ENCODE measurements at places on chromosomes 4 and X.
A peak's percentile ranks its signal among the peaks of the same experiment; 100 is the strongest.

GRCh38 chr4:6408263-6408662 is 64.2 kb downstream of the PPP2R2C start:
- DNase-seq: no peak

- DNase-seq: no peak
Observed at GRCh38 chr4:162164906-162165510, 1.2 kb upstream of the FSTL5 start.

- no peak for DNase-seq
Observed at GRCh38 chr4:102675141-102675540, 85.6 kb downstream of the MANBA start.

- DNase-seq: no peak
Observed at GRCh38 chr4:8061573-8061972, 97.0 kb downstream of the ABLIM2 start.

GRCh38 chr4:123812066-123812390 is 415.4 kb downstream of the SPRY1 start:
- peak; percentile 24 for DNase-seq

- DNase-seq: no peak
Observed at GRCh38 chrX:109040057-109040456, 303.7 kb upstream of the IRS4 start.

- DNase-seq: no peak
Observed at GRCh38 chr4:32440391-32440790, 1720.2 kb downstream of the PCDH7 start.

- no peak for DNase-seq
Observed at GRCh38 chr4:127211650-127212560, 420.9 kb upstream of the INTU start.

DNA sequence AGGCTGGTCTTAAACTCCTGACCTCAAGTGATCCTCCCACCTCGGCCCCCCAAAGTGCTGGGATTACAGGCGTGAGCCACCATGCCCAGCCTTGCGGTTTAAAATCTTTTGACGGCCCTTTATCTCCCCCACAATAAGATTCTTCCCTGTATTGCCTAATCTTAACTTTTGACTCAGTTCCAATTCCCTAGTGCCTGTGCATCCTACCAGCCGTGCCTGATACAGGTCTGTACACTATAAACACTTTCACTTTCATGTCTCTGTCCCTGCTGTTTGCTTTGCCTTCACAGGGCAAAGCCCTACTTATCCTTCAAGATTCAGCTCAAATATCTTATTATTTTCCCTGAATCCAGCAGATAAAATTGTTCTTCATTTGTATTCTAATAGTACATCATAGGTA is 74.6 kb downstream of the WDR44 start:
- no peak for DNase-seq

- no peak for DNase-seq
Observed at GRCh38 chr4:152095701-152096070, 334.9 kb upstream of the GATB start.

- no peak for DNase-seq
Observed at GRCh38 chrX:87525771-87526229, 8.2 kb downstream of the KLHL4 start.

DNA sequence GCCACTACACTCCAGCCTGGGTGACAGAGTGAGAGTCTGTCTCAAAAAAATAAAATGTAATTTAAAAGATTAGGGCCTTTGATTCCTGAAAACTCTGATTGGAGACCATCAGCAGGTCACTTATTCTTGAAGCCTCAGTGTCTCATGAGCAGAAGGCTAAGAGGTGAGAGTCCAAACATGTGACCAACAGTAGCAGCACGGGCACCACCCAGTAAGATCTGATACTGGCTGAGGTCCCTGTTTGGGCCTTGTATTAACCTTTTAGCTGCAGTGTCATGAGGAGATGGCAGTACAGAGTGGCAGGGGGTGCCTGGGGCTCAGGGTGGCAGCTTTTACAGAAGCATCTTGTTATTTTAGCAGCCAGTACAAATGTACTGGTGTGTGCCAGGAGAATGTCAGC is 89.3 kb downstream of the FHDC1 start:
- no peak for DNase-seq

- DNase-seq: no peak
Observed at GRCh38 chrX:95953564-95953963, 731.1 kb upstream of the DIAPH2 start.

DNA sequence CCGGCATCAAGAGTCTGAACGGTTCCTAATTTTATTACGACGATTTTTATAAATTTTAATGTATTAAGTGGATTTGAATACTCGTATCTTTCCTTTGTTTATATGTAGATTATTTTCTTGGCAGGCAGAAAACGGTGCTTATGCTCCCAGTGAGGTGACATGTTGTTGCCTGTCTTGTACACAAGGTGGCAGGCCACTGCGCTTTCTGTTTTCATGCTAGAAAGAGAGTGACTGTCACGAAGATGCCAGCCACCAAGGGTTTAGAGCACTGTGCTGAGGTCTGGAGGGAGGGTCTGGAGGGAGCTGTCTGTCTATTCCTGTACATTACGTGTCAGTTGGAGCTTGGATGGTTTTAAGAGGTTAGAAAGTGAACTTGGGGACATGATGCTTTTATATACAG is 87.7 kb downstream of the SHROOM2 start:
- DNase-seq: peak; percentile 28

DNA sequence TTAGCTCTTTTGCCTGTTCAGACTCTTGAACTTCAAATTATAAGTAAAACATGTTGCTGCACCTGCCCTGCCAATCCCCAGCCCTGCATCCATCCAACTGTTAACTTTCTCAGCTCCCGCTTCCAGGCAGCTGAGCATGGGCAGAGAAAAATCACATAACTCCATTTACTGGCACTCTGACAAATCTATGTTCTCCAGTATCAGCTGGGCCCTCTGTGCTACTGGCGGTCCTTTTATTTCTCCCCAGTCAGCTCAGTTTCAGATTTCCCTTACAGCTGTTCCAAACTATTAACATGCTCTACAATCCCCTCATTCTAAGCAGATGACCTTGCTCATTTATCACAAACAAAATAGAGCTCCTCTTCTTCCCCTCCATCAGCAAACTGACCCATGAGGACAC is 240.4 kb upstream of the TET2 start:
- DNase-seq: peak; percentile 77

DNA sequence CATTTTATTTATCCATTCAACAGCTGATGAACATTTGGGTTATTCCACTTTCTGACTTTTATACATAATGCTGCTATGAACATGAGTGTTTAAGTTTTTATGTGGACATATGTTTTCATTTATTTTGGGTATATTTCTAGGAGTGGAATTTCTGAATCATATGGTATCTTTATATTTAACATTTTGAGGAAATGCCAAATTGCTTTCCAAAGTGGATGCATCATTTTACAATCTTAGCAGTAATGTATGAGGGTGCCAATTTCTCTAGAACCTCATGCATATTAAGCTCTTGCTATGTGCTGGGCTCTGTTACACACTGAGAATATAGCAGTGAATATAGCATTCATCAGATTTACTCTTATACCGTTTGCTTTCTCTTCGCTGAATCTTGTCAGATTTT is 983.7 kb downstream of the STIM2 start:
- DNase-seq: no peak

- DNase-seq: no peak
Observed at GRCh38 chrX:71871367-71871766, 39.3 kb upstream of the NHSL2 start.

DNA sequence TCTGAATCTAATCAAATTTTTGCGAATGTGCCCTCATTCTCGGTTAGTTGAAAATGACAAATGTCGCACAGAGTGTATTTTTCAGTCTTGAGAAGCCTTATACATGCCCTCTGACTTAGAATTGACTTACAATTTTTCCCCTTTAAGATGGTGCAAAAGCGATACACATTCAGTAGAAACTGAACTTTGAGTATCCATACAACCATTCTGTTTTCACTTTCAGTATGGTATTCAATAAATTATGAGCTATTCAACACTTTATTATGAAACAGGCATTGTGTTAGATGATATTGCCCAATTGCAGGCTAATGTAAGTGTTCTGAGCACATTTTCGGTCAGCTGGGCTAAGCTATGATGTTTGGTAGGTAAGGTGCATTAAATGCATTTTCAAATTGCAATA is 43.4 kb downstream of the SLC9A7 start:
- no peak for DNase-seq

DNA sequence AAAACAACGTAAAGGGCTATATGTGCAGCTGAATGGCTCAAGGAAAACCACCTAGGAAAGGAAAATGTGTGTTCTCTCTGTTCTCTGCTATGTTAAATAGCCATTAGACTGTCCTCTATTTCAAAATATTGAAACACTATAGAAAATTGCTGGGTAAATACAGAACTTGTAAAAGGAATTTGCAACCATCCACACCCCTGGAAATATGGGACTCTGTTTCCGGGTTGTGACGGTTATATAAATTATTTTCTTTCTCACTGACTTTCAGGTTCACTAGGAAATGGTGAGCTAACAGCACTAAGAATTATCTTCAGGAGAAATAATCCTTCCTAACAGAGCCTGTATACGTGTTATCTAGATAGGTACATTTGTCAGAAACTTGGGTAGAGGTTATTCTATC is 161.0 kb upstream of the DKK2 start:
- DNase-seq: no peak

GRCh38 chrX:2888309-2888708 is 40.8 kb downstream of the ARSD start:
- DNase-seq: no peak

- DNase-seq: no peak
Observed at GRCh38 chrX:153520287-153520917, 3.0 kb downstream of the ATP2B3 start.

- DNase-seq: no peak
Observed at GRCh38 chr4:55458164-55458563, 62.4 kb downstream of the TMEM165 start.

- DNase-seq: no peak
Observed at GRCh38 chr4:819401-820229, 6.3 kb downstream of the CPLX1 start.

GRCh38 chrX:33252306-33252825 is 41.0 kb upstream of the DMD start:
- no peak for DNase-seq

GRCh38 chrX:95383778-95384177 is 1300.9 kb upstream of the DIAPH2 start:
- peak; percentile 86 for DNase-seq

GRCh38 chr4:54942721-54943120 is 182.7 kb downstream of the KDR start:
- DNase-seq: no peak

GRCh38 chrX:100649550-100650356 is 5.8 kb downstream of the SRPX2 start:
- DNase-seq: no peak

- no peak for DNase-seq
Observed at GRCh38 chr4:64508089-64508488, 98.8 kb upstream of the TECRL start.

GRCh38 chr4:74531963-74532794 is 87.2 kb downstream of the AREG start:
- peak; percentile 59 for DNase-seq

DNA sequence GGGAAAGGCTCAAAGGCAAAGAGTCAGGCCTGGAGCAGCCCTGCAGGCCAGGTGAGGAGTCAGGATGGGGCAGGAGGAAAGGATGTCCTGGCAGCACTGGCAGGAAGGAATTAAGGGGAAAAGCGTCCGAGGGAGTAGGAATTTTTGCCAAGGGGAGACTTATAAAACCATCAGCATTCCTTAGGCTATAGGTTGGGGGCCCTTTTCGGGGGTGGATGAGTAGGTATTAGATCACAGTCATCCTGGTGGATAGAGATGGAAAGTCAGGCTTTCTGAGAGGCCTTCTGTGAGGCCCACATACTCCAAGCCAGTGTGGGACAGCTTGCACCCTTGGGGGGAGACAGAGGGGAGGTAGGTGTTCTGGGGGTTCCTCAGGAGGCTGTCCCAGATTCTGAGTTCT is 12.3 kb downstream of the STARD8 start:
- DNase-seq: no peak

- no peak for DNase-seq
Observed at GRCh38 chr4:25951390-25951952, 37.5 kb downstream of the SMIM20 start.

GRCh38 chr4:133188433-133189146 is 39.5 kb downstream of the PCDH10 start:
- no peak for DNase-seq

DNA sequence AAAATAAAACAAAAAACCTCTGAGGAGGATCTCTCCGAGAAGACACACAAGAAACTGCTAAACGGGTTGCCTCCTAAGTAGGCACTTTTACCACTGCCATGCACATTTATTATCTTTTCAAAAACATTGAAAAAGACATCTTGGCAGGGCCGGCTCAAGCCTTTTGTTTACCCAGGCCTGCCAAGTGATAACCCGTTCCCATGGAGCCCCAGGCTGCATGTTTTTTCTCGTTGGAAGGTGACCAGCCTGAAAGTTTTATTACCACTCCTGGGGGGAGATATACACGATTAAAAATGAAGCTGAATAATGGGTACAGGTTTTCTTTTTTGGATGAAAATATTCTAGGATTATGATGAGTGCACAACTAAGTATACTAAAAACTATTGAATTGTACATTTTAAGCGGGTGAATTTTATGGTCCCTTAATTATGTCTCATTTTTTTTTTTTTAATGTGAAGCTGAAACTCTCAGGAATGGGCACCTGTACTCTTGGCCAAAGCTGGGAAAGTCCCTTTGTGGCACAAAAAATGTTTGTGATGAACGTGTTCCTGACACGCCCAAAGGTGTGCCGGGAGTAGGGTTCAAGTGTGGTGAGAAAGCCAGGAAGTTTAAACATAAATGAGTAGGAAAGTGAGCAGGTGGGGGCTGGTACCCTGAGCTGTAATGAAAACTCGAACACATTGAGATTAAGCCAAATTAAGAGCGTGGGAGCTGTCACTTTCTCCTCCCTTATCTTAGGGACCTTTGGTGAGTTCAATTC is 1.5 kb upstream of the MAP7D2 start:
- DNase-seq: peak; percentile 18

- DNase-seq: no peak
Observed at GRCh38 chr4:184373886-184374405, 100.4 kb downstream of the IRF2 start.

- no peak for DNase-seq
Observed at GRCh38 chr4:4689694-4690440, 148.0 kb upstream of the STX18 start.

GRCh38 chrX:147315483-147315882 is 500.9 kb upstream of the CXorf51A start:
- DNase-seq: no peak

DNA sequence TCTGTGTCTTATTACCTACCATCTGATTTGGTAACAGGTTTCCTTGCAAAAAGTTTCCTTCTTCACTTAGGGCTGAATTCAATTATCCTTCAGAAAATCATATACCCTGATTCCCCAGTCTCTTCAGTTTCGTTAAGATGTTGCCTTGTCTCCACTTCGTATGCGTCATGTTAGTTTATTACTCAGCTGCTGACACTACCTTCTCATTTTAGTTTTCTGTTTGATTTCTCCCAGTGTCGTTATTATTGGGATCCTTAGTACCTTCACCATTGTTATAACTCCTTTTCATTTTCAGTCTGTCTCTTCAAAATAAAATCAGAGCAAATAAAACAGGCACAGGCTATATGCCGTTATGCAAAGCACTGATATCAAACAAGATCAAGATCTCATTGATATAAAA is 87.5 kb upstream of the RBPJ start:
- no peak for DNase-seq

- DNase-seq: no peak
Observed at GRCh38 chr4:73036123-73036522, 33.4 kb downstream of the COX18 start.
